ENCODE measurements at places on chromosomes 1 and 21.
A peak's percentile ranks its signal among the peaks of the same experiment; 100 is the strongest.

GRCh38 chr1:16212251-16212961 is at the start of gene ARHGEF19:
TSS of gene ARHGEF19 (minus strand) at chr1:16212652. CDS start at chr1:16209054, 3,598 bp downstream.
- DNase-seq = no peak

DNA sequence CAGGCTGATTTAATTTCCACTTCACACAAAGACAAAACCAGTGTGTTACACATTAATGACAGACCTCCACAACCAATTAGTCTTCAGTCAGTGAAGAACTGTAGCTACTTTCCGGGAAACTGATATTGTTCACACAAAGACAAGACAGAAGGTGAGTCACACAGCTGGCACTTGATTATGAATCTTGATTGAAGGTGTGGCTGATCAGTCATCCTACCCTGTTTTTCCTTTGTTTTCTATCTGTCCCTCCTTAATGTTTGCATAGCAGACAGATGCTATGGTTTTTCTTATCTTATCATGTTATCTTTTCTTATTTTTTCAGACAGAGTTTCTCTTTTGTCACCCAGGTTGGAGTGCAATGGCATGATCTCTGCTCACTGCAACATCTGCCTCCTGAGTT is 185.1 kb upstream of the GREM2 start:
- DNase-seq = no peak

GRCh38 chr1:170660281-170660713 is 3.6 kb upstream of the PRRX1 start:
- DNase-seq = no peak

DNA sequence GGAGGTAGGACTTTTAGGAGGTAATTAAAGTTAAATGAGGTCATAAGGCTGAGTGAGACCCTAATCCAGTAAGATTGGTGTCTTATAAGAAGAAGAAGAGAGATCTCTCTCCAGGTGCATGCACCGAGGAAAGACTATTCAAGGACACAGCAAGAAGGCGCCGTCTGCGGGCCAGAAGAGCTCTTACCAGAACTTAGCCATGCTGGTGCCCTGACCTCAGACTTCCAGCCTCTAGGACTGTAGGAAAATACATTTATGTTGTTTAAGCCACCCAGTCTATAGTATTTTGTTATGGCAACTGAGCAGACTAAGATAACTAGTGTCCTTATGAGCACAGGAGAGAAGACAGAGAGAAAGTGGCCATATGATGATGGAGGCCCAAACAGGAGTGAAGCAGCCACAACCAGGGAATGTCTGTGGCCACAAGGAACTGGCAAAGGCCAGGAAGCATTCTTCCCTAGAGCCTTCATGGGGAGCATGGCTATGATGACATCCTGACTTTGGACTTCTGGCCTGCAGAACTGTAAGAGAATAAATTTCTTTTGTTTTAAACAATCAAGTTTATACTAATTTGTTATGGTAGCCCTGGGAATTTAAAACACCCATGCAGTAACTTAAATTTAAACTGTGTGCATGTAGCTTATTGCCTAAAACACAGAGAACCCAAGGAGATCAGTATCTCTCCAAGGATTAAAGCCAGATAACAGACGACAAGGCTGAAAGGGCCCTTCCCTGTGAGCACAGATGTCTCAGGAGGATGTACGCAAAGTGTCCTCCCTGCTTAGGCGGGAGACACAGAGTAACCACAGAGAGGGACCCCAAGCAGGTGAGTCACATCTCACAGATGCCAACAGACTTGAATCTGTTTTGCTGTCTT is 9.9 kb upstream of the CD58 start:
- no peak for DNase-seq

DNA sequence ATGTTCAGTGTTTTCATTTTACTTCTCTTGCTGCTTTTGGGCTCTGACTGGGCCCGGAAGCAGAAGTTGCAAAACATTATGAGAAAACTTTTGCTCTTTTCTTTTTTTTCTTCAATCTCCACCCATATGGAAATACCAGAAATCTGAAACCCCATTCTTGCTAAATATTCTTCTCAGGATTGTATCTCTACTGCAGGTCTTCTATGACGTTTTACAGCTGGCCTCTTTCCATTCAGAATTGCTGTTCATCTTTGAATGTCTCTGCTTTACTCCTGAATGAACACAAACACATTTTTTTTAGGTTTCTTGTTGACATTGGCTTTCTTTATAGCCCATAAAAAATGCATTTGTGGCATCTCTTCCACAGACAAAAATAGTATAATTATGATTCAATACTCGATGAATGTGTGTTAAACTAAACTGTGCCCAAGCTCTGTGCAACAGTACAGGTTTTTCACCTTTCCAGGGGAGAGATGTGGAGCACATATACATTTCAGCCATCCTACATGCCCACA is 18.8 kb downstream of the PTPRC start:
- peak; percentile 100 for DNase-seq

DNA sequence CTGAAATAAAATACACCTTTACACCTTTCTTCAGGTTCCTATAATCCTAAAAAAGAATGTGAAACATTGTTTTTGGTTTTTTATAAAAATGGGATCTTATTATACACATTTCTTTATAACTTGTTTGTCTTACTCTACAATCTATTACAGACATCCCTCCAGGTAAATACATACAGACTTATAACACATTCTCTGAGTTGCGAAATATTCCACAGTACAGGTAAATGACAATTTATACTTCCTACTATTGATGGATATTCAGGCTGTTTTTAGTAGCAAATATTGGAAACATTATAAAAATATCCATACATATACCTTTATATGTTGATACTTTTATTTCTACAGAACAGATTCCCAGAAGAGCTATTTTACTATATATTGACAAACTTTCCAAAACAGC is 20.3 kb downstream of the PIK3R3 start:
- no peak for DNase-seq

DNA sequence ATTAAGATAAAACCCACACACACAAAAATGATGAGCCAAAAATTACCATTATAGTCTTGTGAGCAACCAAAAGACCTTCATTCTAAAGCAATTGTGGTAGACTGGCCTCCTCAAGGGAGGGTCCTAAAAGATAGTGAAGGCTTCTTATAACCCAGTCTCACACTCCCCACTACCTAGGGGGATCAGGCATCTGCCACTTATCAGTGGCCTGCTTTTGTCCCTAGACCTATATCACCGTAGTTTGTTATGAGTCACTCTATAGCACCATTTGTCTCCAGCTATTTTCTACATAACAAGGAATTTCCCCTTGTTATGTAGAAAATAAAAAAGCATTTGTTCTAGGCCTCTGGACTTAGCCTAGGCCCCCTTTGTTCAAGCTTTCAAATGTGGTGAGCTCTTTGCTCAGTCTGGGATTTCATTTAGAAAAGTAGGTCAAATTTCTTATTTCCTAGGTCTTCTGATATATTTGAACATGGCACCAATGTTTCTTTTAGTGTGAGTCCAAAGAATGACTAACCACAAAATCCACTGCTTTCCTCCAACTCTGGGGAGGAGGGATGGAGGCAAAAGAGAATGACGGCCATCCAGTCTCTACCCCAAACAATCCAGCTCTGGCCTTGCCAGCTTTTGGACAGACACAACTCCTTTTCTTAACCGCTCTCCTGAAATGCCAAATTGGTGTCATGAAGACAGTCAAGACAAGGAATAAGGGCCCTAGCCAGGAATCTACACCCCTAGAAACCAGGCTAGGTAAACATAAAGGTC is 8.9 kb downstream of the ADAR start:
- no peak for DNase-seq

All from fibroblast of skin of left biceps (primary cell).